ENCODE measurements at places on chromosomes 7 and 10.

GRCh38 chr7:1457059-1457948 lies 2.0 kb downstream of the MICALL2 start:
- DNase-seq, result no peak

DNA sequence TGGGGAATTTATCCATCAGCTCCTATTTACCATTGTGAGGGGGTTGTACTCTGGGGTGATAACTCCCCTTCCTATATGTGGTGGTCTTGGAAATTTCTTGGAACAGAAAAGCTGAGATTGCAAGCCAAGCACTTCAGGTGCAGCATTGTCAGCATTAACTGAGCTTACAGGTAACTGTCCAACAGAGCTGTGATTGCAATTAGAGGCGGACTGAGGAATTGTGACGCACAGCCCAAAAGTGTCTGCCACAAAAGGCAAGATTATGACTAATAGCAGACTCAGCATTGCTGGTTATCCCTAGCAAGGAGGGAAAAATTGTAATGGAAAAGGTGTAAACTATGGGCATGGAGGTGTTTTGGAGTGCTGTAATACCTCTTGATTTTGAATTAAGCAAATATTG lies 126.1 kb upstream of the AGR3 start:
- no peak for DNase-seq

- DNase-seq, result no peak
Measured at GRCh38 chr10:120802935-120803334, 48.2 kb upstream of the WDR11 start.

DNA sequence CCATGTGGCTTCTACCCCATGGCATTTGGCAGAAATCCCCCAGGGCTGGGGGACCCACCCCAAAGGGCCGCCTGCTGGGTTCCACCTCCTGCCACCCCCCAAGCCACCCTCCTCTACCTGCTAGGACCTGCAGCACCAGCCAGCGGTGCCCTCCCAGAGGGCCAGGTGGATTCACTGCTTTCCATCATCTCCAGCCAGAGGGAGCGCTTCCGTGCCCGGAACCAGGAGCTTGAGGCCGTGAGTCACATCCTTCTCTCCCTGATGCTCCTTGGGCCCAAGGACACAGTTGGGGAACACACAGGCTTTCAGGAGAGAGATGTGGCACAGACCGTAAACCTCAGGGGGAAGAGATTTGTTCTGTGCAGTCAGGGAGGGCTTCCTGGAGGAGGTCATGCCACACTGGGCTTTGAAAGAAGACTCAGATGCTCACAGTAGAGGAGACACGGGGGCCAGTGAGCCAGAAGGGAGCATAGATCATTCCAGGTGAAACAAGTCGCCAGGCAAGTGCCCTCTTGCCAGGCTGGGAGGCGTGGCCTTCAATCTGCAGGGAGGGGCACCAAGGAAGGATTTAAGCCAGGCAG lies 11.5 kb upstream of the SH2B2 start:
- DNase-seq, result no peak

DNA sequence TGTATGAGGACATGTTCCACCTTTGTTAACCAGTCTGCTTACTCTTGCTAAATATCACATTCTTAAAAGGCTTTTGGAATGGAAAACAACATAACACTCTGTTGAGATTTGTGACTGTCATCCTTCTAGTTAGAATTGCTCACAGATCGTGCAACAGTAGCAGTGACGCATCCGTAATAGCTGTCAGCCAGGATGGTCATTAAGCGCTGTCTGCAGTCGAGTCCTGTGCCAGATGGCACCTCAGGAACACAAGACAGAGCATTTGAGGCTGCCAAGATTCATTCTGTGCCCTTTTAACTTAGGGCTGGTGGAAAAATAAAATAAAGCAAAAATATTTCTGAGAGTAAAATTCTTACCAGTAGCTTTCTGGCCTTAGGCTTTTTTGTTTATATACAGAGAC lies 348.6 kb downstream of the ANKRD7 start:
- no peak for DNase-seq

DNA sequence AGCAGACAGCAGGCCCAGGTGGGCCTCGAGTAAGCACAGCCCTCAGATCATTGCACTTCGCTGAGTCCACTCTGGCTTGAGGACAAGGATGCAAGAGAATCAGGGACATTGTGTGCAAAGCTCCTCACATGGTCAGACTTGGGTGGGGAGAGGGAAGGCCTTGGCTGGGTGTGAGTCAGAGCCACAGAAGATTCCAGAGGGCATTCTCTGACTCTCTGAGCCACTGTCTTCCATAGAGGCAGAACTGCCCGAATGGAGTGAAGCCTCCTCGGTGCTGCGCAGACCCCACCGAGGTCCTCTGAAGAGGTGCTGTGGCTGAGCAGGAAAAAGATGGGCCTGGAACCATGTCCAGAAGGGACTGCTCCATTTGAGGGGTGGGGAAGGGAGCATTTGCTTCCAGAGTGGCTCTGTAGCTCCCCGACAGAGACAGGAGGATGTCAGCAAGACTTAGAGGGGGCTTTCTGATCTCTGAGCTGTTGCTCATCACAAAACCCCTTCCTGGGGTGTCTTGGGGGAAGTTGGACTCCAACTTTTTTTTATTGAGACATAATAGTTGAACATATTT lies 120.8 kb downstream of the PTPN20 start:
- no peak for DNase-seq

GRCh38 chr10:72030762-72031543 lies 57.4 kb downstream of the SPOCK2 start:
- DNase-seq, result no peak

DNA sequence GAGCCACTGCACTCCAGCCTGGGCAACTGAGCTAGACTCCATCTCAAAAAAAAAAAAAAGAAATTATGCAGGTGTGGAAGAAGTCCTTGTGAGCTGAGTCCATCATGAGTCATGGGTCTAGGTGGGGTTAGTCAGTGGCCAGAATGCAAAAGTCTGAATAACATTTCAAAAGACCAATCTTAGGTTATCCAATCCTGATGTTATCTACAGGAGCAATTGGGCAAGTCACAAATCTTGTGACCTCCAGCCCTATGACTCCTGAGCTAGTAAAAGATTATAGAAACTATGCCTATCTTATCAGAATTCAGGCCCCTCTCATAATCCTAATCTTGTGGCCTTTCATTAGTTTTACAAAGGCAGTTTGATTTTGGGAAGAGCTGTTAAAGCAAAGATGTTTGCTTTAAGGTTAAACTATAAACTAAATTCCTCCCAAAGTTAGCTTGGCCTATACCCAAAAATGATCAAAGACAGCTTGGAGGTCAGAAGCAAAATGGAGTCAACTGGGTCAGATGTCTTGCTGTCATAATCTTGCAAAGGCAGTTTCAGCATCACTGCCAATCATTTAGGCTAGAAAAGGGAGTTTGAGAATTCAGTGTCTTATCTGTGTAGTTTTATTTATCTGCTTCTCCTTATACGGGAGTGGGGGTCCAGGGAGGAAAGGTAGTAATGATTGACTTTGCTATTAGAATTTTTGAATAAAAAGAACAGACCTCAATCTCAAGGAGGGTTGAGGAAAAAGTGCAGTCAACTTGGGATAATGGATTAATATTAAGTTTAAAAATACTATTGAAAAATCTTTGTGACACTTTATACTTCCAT lies 71.2 kb upstream of the TRIM24 start:
- no peak for DNase-seq

DNA sequence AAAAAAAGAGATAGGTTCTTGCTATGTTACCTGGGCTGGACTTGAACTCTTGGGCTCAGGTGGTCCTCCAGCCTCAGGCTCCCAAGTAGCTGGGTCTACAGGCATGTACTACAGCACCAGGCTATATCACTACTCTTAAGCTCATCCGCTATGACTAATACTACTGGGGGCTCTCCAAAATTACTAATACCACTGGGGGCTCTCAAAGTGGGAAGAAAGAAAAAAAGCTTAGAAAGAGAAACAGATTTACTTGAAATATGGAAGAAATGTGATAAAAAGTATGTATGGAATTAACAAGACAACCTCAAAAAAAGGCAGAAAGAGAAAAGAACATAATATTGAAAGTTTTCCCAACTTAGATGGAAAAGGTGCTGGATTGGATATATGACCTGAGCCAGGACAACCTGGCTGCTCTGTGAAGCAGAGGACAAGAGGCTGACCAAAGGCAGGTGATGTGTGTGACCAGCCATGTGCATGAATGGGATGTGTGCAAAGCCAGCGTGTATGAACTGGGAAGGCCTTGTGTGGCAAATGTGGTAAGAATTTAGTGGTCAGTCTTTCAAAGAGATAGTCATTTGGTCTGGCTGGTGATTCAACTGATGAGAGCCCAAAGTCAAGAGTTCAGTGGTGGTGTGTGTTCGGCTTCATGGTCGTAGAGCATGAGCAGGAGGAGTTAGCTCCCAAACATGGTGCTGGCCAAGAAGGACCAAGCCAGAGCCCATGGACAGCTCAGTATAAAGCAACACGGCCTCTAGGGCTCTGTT lies 232.4 kb upstream of the KLF14 start:
- DNase-seq, result no peak

DNA sequence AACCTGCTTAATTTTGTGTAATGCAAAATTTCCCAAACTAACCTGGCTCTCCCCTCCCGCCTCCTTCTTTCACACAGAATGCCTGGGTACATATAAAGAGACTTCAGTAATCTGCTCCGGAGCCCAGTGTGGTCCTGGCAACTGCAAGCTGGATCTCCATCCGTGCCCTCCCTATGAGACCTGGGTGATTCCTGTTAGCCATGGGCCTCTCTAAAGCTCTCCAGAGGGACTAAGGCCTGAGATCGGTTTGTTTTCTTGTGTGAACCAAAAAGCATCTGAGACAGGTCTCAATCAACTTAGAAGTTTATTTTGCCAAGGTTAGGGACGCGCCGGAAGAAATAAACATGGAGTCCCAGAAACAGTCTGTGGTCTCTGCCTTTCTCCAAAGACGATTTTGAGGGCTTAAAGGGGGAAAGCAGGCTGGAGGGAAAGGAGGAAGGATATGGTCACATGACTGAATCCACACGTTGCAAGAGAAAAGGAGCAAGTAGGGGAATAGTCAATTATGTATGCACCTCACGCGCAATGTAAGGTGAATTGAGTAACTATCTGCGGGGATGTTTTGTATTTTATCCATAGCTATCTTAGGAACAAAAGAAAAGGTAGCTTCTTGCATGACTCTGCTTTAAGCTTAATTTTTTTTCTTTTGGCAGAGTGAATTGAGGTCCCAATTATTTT lies 46.2 kb upstream of the CCDC3 start:
- no peak for DNase-seq

DNA sequence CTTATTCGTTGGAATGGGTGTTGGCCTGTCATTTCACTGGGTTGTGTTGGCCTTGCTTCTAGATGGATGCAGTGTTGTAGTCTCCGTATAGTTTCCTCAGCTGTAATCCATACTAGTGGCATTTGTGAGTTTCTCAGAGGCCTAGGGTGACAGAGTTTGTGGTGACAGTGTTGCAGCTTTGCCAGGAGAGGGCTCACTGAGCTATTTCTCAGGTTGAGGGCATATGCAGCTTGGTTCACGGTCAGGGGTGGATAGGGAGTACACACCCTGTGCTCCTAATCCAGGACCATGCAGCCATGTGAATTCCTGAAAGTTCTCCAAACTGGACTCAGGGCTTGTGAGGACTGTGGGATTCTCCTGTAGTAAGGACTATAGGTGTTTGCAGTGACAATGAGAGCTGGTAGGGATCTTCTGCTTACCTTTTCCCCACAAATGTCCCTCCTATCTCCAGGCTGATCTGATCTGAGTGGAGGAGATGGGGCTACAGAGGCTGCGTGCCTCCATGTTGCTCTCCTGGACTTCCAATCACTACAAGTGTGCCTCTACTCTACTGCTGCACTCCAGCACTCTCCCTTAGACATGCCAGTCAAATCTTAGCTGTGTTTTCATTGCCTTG lies 229.0 kb downstream of the STK31 start:
- DNase-seq, result no peak

- DNase-seq, result no peak
Measured at GRCh38 chr7:22577470-22578001, 77.5 kb upstream of the STEAP1B start.

GRCh38 chr10:75137533-75138438 lies 26.3 kb downstream of the SAMD8 start:
- no peak for DNase-seq
